ENCODE measurements at places on chromosomes 7 and 10.

DNA sequence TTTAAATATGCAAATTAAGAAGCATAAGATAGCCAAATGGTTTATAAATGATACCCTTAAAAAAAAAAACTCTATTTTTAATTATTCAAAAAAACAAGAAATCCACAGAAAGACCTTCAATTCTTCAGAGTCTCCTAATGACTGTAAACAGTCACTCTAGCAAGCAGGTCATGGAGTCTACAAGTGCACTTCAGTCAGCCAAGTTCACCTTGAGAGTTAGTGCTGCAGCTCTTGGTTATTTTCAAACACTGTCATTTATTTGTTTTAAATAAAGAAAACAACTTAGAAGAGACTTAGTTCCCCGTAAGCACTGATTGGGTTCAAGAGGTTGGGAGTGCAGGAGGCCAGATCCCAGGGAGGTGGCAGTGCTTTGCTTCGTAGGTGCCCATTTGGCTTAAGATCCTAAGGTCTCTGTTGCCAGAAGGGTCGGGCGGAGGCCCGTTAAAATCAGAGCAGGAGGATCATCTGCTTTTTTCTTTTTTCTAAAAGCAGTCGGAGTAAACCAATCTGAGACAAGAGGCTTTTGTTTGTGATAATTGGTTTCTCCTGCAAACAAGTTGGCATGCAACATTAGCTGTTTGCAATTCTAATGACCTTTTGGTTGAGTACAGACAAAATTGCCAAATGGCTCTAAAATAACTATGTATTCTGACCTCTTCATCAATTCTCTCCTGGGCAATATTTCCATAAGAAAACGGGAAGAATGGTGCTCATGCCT is 86.4 kb upstream of the ELMO1 start:
- no peak for DNase-seq

GRCh38 chr7:32559480-32559879 is 64.2 kb downstream of the AVL9 start:
- DNase-seq = no peak

- no peak for DNase-seq
Observed at GRCh38 chr10:117805139-117805538, 241.6 kb downstream of the RAB11FIP2 start.

DNA sequence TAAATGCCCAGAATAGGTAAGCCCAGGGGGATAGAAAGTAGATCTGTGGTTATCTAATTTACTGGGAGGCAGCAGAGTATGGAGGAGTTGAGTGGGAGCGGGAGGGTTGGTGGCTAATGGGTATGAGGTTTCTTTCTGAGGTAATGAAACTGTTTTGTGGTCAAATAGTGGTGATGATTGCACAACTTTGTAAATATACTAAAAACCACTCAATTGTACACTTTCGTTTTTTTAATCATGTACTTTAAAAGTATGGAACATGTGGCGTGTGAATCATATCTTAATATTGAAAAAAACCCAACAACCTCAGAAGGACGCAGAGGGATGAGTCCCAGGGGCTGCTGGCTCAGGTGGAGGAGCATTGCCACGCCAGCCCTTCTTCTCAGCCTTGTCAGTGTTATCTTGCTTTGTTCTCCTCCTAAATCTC is 118.1 kb downstream of the WDR11 start:
- DNase-seq = no peak

DNA sequence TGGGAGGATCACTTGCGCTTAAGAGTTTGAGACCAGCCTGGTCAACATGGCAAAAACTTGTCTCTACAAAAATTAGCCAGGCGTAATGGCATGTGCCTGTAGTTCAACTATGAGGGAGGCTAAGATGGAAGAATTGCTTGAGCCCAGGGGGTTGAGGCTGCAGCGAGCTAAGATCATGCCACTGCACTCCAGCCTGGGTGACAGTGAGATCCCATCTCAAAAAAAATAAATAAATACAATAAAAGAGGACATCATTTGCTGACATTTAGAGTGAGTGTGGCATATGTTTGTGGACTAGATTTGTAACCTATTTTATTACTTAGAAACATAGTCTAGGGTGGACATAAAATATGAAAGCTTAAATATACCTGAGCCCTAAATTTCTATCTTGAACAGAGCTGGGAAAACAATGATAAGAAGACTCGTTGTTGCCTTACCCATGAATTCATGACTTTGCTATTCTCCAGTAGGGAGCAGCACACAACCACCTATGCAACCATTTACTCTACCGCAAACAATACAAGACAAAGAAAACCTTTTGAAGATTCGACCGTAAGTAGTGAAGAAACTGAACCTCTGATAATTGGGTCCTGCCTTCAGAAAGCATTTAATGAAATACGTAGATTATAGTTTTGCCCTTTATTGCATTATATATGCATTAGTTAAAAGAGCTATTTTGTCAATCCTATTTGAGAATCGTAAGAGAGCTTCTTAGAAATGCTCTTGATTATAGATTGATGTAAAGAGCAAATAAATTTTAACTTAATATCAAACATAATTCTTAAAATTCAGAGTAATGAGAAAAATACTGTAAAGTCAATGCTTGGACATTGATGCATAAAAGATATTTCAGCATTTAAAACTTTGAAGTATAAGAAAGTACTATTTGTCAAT is 83.5 kb downstream of the GNAT3 start:
- no peak for DNase-seq

DNA sequence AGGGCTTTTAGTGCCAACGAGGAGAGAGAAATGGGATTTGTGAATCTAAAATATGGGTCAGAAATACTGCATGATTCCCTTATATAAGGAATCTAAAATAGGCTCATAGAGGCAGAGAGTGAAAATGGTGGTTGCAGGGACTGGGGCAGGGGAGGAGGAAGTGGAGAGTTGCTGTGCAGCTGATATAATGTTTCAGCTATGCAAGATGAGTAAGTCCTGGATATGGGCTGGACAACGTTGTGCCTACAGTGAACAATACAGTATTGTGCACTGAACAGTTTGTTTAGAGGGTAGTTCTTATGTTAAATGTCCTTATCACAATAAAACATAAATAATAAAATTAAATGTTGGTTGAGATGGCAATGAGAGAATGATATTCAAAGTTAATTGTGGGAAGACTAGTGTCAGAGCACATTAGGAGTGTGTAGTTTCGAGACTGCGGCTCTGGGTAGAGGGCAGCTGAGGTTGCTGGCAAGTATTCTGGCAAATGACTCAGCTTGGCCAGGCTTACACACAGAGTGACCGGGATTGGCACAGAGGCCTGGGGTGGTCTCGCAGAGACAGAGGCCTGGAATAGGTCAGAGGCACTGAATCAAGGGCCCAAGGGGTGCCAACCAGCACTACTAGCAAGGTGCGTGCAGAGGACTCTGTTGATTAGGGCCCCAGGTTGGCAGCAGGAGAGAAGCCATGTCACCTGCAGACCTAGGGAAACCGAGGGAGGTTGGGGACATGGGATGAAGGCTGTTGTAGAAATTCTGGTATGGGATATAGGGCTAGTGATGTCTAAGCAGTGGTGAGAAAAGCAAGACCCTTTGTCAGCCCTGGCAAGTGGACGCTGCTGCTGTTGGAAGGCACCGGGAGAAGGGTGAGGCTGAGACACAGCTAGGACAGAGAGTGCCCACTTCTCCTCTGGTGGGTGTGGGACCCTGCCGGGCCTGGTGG is 2.8 kb upstream of the DEPP1 start:
- peak; percentile 47 for DNase-seq

GRCh38 chr7:21767300-21767900 is 178.3 kb downstream of the CDCA7L start:
- DNase-seq = no peak

- no peak for DNase-seq
Observed at GRCh38 chr10:30751678-30752331, 122.3 kb upstream of the LYZL2 start.

DNA sequence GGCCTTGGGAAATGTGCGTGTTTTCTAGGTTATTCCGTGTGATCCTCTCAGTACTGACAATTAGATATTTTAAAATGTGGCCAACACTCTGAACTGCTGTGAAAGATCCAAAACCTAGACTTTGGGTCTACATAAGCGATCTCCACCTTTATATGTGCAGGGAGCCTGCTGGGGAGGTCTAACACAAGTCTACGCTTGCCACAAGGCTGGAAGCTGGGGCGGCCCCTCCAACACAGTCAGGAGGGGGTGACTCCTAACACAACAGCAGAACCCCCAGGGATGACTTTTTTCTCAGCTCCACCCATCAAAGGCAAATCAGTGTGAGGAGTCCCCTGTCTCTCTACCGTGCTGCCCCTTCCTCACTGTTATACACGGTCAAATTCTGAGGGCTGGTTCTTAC is 202.6 kb downstream of the COBL start:
- DNase-seq = no peak

DNA sequence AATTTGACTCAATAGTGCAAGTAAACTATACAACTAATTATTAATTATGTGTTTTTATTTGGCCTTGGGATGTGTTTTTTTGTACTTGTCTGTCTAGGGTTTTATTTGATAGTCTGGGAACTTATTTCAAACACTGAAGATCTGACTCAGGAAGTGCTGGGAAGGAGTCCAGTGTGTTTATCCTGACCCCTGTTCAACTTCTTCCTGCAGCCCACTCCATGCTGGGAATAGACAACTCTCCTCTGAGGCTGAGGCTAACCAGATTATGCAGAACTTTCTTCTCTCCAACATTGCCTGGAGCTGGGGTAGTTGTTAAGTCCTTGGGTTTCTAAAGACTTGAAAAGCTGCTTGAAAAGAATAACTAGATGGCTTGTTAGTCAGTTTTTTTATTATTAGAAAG is 6.9 kb downstream of the CISD1 start:
- DNase-seq = no peak

GRCh38 chr10:31744025-31744424 is 184.6 kb downstream of the ARHGAP12 start:
- no peak for DNase-seq

GRCh38 chr10:1184541-1185430 is 128.6 kb downstream of the WDR37 start:
- DNase-seq = no peak

DNA sequence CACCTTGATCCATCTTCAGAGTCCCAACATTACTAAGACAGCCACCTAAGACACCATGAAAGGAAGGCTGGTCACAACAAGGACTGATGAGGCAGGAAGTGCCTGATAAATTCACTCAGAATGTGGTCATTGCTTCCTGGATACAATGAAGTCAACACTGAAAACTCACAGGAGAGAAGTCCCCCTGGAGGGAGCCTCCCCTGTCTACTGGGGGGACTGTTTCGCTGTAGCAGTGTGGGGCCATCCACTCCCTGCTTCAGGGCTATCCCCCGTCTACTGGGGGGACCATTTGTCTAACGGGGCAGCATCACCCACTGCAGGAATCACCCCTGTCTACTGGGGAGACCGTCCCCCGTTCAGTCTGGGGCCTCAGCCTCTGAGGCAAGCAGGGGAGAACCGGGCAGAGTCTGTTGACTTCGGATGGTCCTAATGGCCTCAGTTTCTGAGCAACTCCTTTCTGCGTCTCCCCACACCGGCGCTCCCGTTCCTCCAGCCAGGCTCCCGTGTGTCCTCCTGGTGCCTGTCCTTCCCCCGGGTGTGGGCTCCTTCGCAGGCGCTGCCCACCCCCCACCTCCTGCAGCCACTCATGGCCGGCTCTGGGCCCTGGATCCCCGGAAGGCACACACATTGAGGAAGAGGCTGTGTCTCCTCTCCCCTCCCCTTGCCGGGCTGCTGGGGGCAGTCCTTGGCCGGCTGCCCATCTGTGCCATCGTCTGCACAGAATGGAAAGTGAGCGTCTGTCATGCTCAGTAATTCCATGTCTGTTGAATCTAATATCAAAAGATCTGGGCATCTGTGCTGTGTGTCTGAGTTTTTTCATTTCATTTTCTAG is 59.9 kb upstream of the DNAJB6 start:
- no peak for DNase-seq

DNA sequence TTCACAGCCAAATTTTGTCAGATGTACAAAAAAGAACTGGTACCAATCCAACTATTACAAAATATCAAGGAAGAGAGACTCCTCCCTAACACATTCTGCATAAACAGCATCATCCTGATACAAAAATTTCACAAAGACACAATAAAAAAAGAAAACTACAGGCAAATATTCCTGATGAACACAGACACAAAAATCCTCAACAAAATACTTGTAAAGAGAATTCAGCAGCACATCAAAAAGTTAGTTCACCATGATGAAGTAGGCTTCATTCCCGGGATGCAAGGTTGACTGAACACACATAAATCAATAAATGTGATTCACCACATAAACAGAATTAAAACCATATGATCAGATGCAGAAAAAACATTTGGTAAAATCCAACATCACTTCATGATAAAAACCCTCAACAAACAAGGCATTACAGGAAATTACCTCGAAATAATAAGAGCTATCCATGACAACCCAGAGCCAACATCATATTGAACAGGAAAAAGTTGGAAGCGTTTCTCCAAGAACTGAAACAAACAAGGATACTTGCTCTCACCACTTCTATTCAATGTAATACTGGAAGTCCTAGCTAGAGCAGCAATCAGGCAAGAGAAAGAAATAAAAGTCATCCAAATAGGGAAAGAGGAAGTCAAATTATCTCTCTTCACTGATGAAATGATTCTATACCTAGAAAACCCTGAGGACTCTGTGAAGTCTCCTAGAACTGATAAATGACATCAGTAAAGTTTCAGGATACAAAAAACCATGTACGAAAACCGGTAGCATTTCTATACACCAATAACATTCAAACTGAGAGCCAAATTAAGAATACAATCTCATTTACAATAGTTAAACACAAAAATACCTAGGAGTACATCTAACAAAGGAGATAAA is 223.1 kb downstream of the REEP3 start:
- DNase-seq = peak; percentile 89

DNA sequence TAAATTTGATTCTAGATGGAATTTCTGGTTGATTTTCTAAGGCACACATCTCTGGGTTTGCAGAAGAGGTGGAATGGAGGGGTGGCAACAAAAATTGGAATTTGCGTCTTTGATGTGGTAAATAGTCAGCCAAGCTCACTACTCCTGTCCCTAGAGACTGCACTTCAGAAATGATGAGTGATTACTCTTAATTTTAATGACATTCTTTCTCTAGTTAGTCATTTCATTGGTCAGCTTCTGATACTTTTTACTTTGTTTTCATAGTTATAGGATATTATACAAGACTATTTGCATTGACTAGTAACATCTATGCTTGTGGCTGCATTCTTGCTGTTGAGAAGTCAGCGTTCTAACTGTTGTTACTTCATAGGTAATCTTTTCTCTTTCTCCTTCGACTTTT is 658.3 kb downstream of the SUGCT start:
- no peak for DNase-seq

DNA sequence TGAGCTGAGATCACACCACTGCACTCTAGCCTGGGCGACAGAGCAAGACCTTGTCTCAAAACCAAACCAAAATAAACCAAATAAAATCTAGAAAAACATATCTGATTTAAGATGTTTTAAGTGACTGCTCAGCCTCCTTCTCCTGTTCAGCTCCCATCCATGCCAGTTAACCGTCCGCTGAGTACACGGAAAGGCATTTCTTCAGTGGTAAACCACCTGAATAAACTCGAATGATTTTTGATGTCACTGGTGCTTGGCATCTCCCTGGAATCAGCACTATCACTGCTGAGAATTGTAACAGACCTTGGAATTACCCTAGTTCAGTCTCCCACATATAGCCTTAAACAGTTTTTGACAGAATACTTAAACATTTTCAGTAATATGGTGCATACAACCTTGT is 24.1 kb upstream of the NRCAM start:
- no peak for DNase-seq
